ENCODE measurements at places on chromosomes 4 and X.

- no peak for DNase-seq
Observed at GRCh38 chr4:140243278-140243753, 89.3 kb upstream of the MAML3 start.

DNA sequence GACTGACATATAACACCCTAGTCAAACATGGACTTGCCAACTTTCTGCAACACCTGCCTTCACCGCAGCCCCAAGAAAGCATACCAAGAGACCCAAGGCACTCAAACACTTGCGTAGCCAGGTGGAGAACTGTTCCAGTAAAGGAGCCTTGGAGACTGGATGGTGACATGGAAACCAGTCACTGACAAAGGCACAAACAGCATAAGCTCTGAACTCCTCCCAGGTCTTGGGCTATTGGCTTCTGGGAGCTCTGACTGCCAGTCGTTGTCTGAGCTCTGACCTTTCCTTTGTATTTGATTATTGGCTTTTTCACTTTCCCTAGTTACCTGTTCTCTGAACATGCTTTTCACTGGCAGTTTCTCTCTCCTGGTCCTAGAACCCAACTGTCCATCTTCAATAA, 38.3 kb downstream of the ARAP2 start:
- no peak for DNase-seq

- no peak for DNase-seq
Observed at GRCh38 chr4:184453365-184454160, 20.8 kb downstream of the IRF2 start.

DNA sequence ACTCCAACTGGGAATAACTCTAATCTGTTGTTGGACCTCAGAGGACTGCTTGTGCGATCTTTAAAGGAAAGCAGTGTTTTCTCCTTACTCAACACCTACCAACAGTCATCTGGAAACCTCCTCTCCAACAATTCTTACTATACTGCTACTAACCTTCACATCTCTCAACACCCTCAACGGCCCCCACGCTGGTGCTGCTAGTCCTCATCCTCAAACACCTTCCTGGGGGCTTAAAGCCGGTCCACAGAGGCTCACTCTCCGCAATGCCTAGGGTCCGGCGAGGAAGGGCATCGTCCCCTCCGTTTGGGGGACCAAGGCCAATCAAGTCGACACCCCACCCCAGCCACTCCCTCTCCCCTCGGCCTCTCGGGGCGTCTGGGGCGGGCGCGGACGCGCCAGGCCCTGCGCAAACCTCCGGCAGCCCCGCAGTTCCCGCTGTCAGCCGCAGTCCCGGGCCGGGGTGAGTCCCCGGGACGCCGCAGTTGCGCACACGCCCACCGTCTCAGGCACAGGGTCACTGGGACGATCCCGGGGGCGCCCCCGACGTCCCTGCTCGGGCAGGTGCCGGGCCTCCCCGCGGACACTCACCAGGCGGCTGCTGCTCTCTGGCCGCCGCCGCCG, 418 bp downstream of the TAB3 start:
- no peak for DNase-seq

DNA sequence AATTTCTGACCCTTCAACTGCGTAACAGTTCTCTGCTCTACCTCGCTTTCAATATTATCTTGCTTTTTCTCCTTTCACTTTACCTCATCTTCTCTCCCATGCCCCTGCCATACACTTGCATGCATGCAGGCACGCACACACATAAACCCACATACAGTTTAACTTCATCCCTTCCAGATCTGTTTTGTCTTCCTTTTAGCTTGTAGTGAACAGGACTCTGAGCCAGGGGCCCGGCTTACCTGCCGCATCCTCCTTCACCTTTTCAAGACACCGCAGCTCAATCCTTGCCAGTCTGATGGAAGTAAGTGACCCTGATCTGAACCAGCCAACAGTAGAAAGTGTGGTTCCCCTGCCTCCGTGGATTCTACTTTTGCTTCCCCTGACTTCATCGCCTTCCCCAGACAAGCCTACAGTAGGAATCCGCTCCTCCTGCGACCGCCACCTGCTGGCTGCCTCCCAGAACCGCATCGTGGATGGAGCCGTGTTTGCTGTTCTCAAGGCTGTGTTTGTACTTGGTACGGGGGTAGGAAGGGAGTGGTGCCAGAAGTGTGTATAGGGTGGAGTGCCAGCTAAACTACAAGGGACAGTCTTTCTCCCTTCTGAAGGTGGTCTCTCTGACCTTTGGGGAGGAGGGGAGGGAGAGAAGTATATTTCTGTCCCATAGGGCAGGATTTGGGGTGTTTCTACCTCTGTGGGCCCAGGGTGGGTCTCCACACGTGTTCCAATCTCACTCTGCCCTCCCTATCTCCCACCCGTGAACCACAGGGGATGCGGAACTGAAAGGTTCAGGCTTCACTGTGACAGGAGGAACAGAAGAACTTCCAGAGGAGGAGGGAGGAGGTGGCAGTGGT, 10.7 kb downstream of the MED12 start:
- no peak for DNase-seq

DNA sequence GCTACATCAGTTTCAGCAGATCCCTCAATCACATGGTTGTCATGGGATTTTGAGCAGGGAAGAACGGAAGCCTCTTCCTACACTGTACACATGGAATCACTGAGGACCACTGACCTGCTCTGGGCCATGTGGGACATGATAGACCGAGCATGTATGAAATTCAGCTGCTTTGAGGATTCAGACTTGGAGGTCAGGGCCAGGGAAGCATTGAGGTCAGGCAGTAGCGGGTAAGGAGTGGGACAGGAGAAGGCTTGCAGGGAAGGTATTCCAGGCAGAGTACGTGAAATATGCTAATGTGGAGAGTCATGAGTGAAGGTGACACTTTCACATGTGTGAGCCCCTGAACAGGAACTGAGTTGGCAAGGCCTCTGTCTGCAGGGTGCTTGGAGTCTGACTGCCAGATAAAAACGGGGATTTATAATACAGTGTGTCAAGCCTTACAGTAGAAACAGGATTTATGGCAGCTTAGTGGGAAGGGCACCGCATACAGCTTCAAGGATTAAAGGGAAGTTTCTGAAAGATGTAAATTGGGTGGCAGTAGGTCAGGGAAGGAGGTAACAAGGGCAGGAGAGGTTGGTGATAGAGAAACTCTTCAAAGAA, 111.7 kb downstream of the STK32B start:
- DNase-seq, result no peak

- peak; percentile 9 for DNase-seq
Observed at GRCh38 chr4:10783351-10783750, 98.8 kb upstream of the CLNK start.

DNA sequence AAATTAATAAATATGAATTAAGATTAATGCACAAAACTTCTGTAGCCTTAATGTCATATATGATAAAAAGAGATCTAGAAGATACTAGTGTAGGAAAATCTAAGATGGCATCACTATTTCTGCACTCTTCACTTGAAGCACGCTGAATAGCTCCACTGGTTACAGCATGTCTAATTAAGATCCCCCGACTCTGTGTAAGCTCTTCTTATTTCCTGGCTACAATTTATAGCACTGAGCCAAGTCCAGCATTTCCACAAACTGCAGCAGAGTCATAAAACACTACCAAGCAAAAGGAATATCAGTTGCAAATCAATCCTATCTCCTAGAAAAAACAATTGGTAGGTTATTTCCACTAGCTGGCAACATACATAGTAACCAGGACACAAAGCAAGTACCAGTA, 1.3 kb upstream of the CCNA2 start:
- no peak for DNase-seq

- no peak for DNase-seq
Observed at GRCh38 chr4:27861802-27862201, 1001.2 kb downstream of the STIM2 start.

- DNase-seq, result peak; percentile 63
Observed at GRCh38 chr4:105399532-105400161, 74.2 kb downstream of the PPA2 start.
